ENCODE measurements at places on chromosomes 7 and 10.
A peak's percentile ranks its signal among the peaks of the same experiment; 100 is the strongest.

GRCh38 chr7:28921822-28922221 lies 36.3 kb downstream of the TRIL start:
- peak; percentile 72 for DNase-seq

- DNase-seq: no peak
Observed at GRCh38 chr7:151748733-151749132, 128.2 kb downstream of the PRKAG2 start.

- DNase-seq: no peak
Observed at GRCh38 chr7:154781369-154782303, 221.3 kb downstream of the PAXIP1 start.

- peak; percentile 70 for DNase-seq
Observed at GRCh38 chr10:48523212-48523819, 81.6 kb downstream of the ARHGAP22 start.

- no peak for DNase-seq
Observed at GRCh38 chr7:120547605-120548004, 274.6 kb downstream of the KCND2 start.

- no peak for DNase-seq
Observed at GRCh38 chr10:58360412-58361004, 24.7 kb upstream of the TFAM start.

GRCh38 chr10:105681051-105681450 lies 1040.0 kb downstream of the SORCS3 start:
- DNase-seq: no peak

DNA sequence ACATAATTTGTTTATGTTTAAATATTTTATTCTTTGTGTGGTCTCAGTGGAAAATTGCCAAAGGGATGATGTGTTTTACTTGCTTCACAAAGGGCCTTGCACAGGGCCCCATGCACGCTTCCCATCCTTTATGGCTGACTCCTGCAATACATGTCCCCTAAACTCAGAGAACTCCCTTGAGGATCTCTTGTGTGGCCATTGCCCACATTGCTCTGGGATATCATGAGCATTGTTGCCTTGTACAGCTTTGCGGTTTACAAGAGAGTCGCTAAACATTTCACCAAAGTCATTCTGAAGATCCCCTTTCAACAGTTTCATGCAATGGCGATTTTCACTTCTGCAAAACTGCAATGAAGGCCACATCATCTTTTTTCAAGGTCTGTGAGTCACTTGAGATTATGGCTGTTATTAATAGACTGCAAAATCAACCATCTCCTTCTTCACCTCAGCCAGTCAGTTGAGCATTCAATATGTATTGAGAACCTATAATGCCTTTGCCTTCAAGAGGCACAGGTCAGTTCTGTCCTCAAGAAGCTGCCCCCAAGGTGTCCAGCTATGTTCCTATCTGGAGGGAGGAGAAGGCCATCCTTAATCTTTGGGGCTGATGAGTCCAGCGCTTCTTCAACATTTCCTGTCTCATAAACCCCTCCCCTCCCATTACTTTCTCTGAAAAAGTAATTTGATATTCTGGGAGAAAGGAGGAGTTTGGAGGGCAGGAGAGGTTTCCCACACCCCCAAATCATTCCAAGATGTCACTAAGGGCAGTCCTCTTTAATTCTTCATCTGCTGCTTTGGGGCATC lies 108.1 kb downstream of the CCDC71L start:
- no peak for DNase-seq

- DNase-seq: no peak
Observed at GRCh38 chr7:820341-820740, 11.9 kb upstream of the SUN1 start.
